ENCODE measurements at places on chromosomes 6 and 20.

DNA sequence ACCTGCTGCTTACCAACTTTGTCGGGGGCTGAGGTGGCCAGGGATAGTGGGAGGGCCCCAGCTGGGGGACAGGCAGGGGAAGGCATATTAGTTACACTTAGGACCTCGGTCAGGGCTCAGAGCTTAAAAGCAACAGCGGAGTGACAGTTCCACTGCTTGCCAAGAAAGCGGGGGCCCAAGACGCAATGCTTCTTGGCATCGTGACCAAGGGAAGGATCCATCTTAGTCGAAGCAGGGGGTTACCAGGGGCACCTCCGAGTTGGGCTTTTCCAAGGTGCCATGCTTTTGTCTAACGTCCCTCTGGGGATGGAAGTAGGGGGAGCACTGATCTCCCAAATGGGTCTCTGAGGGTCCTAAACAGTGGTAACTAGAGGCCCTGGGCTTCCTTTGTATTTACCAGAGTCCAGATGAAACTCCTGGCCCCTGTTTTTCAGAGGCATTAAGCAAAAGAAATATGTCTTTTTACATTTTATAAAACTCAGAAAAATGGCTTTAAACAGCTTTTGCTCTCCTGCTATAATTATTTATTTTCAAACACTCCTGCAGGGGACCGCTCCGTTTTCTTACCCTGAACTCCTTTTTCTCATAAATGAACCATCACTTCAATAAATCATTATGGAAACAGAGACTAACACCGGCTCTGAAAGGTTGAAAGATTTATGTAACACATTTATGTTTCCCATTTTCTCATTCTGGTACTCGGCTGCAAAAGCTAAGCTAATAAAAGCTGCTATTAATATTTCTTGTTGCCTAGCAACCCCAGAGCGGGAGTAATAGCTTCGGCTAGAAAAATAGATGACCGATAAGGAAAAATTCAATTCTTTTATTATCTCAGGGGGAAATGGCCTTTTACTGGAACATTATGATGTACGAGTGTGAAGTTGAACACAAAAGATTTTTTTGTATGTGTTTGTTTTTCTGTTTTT lies 100.4 kb downstream of the TOX2 start:
- DNase-seq, result peak; percentile 35

DNA sequence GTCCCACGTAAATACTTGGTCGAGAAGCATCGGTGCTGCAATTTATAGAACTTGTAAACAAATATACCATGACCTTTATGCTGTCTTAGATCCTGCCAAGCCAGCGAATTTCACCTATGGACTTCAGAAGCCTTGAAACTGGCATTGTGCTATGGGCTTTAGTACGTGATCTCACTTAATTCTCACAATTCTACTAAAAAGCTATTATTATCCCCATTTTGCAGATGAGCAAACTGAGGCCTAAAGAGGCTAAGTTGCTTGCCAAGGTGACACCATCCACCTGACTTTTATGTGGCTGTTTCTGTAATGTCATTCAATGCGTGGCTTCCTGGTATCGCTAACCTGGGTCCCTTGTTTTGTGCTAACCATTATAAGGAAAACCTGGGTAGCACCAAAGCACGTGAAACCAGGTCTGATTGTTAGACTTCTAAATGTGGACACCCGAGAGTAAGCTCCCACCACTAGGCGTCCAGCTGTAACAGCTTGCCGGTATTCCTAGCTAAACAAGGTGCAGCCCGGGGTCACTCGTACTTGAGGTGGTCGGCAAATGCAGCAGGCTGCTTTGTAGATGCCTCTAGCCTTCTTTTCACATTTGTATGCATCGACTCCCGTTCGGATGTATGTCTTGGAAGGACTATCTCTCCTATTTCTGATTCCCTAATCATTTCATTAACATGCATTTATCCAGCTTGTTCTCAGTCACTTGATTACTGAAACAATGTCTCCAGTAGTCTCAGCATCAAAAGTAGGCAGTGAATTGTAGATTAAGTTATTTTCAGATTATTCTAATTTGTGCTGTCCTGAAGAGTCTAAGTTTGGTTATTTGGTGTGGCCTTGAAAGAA lies 1.1 kb downstream of the SYNJ2 start:
- no peak for DNase-seq

- DNase-seq, result no peak
These were observed 14.8 kb downstream of the PEDS1 start for GRCh38 chr20:50138479-50139393.

DNA sequence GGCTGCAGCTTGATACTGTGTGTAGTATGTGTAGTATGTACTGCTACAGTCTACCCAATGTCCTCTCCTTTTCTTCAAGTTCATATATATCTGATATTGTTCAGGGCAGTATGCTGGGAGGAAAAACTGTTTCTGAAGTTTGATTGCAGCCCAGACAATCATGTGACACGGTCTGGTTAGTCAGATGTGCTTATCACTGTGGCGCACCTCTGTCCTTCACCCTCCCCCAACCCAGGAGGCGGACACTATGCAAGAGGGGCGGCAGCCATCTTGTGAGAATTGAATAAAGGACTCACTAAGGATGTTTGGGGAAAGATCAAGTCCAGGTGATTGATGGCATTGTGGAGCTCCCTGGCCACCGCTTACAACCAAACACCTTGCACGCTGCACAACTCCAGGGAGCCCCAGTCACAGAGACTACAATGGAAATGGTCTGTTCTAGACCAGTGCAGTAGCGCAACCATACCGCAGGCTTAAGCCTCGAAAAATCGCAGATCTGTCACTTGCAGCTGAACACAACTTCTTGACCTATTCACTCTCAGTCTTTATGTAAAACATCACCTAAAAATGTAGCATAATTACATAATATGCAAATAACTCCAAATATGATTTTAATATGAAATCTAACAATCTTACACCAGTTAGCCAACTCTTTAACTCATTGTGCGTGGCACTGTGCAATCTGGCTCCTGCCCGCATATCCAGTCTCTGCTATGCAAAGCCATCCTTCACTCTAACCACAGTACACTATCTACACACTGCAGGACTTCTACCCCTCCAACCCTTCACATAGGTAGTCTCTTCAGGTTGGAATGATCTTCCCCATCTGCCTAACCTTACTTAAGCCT lies 79.3 kb downstream of the VGLL2 start:
- DNase-seq, result no peak

- no peak for DNase-seq
These were observed 1127.3 kb downstream of the EPHA7 start for GRCh38 chr6:92292067-92292466.

- DNase-seq, result no peak
These were observed 34.5 kb upstream of the HLA-A start for GRCh38 chr6:29907637-29908340.

DNA sequence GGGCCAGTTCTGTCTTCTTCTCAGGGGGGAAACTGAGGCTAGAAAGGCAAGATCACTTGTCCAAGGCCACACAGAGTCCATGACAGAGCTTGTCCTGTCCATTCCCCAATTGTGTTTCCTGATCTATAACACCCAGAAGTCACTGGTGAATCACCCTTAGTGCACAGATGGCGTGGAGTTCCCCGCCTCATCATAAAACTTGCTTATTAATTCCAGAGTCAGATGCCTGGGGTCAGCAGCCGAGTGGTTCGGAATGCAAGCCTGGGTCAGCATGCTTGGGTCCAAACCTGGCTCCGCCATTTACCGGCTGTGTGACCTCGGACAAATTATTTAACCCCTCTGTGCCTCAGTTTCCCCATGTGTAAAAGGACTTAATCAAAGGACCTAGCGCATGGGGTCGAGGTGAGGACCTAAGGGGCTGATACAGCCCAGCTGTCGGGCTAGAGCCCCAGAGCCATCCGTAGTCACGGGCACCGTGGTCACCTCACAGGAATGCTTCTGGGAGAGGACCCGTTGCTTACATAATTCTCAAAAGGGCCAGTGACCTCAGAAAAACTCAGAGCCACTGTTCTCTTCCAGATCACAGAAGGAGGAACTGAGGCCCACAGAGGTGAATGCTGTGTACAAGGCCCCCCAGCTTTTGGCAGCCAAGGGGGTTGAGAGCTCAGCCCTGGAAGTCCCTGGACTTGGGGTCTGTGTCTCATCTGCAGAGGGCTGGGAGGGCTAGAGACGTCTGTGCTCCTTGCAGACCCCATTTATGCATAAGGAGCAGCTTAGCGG lies 1.4 kb upstream of the ZBP1 start:
- DNase-seq, result no peak

DNA sequence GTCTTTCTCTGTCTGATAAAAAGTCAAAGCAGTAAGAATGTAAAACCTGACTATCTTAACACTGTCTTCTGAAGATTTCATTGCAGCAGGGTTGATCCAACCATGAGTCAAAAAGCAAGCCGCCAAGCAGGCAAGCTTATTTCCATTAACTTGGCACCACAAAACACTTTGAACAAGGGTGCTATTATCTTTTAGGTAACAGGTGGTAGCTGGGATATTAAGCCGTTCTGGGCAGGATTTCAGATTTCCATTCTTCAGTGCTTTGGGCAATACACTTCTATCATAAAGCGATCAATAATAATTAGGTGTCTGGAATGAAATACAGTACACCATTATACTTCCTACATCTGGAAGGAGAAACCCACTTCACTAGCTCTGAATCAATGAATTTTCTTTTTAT lies 181.9 kb downstream of the TBC1D7 start:
- no peak for DNase-seq

DNA sequence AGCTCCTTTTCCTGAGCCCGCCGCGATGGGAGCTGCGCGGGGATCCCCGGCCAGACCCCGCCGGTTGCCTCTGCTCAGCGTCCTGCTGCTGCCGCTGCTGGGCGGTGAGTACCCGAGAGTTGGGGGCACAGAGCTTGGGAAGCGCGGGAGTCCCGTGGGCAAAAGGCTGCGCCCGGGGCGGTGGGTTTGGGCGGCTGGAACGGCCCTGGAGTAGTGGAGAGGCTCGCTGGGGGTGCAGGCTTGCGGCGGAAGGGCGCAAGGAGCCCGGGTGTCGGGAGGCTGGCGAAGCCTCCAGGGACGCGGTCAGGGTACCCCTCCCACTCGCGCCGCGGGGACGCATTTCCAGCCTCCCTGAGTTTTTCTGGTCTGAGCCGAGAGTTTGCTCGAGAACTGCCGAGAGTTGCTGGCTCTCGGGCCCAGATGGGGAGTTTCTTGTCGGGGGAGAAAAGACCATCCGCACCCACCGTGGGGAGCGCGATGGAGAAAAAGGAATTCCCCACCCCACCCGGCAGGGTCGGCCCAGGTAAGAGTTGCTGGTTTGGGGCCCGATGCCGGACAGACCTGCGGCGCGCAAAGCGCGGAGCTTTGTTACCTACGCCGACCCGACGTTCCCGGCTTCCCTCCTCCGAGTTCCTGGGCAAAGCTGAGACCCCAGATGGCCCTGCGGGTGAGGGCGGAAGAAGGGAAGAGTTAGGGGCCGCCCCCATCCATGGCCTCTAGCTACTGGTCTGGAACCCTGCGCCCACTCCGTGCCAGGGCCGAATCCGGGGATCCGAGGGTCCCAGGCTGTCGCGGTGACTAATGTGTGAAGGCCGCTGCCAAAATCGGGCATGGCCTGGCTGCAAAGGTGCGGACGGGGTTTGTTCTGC lies 584 bp downstream of the PTK7 start:
- peak; percentile 50 for DNase-seq

- DNase-seq, result no peak
These were observed 96.0 kb downstream of the RIMS1 start for GRCh38 chr6:71982389-71982788.

- DNase-seq, result peak; percentile 34
These were observed 4.6 kb downstream of the MEA1 start for GRCh38 chr6:43009124-43009523.

- DNase-seq, result peak; percentile 72
These were observed 43.4 kb upstream of the ARHGAP18 start for GRCh38 chr6:129753422-129753821.

GRCh38 chr6:63787021-63787420 lies 151.4 kb downstream of the PHF3 start:
- peak; percentile 55 for DNase-seq

- DNase-seq, result no peak
These were observed 482.9 kb upstream of the MAN1A1 start for GRCh38 chr6:119832411-119832810.

DNA sequence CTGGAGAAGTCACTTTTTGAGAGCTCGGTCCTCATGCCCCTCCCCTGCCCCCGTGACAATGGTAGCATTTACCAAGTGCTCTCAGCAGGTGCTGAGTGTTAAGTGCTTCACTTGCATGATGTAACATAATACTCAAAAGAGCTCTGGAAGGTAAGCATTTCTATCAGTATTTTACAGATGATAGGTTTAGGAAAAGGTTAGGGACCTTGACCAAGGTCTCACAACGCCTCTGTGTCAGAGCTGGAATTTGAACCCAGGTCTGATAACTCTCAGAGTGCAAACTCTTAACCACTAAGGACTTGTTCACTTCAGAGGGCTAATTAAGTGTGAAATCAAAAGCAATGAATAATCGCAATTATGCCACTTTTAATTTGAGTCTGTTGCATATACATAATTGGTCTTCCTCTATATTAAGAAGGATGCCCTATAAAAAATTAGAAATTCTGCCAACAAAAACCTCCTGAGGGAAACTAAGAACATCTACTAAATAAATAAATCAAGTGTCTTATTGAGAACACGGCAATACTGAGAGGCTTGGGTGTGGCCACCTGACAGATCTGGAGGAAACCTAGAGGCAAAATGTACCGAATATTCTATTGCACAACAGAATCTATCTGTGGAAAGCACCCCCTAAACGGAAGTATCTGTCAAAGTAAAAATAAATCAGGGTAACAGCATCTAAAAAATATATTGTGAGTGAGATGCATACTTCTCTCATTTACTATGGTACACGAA lies 109.8 kb downstream of the BACH2 start:
- no peak for DNase-seq

GRCh38 chr6:126054258-126054702 lies 67.9 kb downstream of the TRMT11 start:
- DNase-seq, result peak; percentile 56

DNA sequence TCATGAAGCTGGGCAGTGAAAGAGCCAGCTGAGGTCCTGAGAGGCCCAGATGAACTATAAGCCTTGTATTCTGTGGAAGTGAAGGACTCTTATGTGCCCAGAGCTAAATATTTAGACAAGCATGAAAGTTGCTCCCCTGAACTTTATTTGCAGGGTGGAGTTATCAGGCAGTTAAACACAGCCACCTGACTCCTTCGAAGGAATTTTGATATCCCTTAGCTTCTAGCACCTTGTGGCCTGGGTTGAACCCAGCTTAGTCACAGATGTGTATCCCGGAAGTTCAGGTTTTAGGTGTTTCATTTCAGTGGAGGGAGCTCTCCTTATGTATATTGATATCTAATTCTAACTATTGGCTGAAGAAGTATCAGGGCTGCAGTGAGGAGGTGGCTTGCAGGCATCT lies 20.4 kb downstream of the NR2E1 start:
- no peak for DNase-seq

DNA sequence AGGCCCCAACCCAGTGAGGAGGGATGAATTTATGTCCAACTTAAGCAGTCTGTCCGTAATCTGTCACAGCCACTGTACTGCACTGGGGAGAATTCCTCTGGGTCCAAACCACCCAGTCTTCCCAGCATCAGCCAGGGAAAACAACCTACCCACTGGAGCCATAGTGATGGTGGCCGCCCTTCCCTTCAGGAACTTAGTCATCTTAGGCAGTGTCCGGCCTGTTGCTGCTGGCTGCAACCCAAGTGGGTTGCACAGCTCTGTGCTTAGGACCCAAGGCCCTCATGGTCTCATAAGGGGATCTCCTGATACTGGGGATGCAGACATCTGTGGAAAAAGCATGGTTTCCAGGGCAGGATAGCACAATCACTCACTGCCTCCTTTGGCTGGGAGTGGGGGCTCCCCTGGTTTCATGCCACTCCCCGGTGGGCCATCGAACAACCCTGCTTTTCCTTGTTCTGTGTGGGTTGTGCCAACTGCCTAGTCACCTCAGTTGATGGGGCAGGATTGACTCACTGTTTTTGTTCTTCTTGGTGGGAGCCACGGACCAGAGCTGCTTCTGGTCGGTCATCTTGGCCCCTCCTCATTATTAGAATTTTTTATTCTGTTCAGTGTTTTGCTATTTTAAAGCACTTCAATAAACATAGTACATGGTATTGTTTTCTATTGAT lies 591.9 kb downstream of the DOK5 start:
- no peak for DNase-seq
